ENCODE measurements at places on chromosomes 16 and 17.

DNA sequence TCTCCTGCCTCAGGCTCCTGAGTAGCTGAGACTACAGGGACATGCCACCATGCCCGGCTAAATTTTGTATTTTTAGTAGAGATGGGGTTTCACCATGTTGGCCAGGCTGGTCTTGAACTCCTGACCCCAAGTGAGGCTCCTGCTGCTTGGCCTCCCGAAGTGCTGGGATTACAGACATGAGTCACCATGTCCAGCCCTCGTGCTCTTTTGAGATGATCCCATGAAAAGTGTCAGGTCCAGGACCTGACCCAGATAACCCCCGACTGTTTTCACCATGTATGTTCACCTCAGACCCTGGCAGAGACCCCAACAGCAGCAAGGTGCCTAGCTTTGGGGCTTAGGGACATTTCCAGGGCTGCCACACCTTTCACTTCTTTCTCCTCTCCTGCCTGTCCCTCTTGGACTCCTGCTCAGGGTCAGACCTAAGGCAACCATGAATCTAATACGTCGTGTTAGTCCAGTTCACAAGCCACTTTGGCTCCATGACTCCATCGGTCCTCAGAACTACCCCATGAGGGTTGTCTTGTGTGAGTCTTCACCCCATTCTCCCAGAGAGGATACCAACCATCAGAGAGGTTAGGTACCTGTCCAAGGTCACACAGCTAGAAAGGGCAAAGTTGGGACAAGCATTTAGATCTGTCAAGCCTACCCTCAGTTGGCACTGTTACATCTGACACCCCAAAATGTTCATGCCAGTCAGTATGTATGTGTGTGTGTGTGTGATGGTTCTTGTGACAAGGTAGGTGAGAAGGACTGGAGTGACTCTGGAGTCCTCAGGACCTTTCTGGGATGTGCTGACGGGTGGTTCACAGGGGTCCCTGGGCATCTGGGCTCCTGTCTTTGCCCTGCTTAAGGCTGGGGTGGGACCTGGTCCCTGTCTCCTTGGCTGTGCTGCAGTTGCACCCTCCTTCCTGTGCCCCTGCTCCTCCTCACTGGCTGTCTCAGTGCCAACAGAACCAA, 23.1 kb upstream of the MAP3K14 start:
- DNase-seq, result no peak

GRCh38 chr16:9602189-9602588, 510.7 kb downstream of the HAPSTR1 start:
- DNase-seq, result no peak

DNA sequence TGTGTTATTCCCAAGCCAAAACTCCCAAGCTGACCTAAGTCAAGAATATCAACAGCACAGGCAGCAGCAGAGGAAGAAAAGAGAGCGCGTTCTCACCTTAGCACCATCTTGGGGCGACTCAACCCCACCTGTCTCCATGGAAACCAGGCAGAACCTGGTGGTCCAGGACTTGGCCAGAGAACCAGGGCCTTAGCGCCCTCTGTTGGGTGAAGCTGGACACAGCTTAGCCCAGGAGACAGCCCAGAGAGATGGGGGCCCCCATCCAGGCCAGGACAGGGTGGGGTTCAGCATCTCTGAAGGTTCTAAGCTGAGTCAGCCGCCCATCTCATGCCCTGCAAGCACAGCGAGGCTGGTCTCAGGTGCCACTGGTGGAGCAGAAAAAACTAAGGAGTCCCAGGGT, 60.1 kb upstream of the TMEM132E start:
- DNase-seq, result no peak

DNA sequence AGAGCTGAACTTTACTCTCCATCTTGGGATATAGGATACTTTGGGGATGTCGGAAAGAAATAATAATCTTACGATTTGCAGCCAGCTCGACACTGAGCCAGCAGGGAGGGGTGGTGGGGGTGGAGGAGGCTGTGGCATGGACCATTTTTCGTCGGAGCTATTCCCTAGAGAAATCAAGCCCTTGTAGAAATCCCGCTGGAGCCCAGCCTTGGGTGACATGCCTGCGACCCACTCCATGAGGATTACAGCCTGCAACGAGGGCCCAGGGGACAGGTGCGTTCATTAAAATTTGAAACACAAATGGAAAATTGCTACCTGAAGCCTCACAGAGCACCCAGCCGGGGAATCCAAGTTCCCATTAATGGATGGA, 82.8 kb upstream of the GSE1 start:
- DNase-seq, result no peak

GRCh38 chr17:35312790-35313711, 60.4 kb downstream of the SLFN11 start:
- DNase-seq, result peak; percentile 32

DNA sequence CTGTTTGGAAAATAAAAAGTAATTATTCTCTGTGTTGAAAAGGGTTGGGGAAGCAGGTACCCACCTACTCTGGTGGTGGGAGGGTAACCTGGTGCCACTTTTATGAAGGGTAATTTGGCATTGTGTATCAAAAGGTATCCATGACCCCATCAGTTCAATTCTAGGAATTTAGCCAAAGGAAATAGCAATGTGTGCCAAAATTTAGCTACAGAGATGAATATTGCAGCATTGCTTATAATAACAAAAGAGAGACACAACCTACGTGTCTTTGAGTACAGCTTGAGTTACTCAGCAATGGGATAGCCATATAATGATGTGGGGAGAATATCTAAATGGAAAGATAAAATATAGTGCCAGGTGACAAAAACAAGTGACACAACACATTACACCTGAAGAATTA, 170.7 kb downstream of the NTN1 start:
- no peak for DNase-seq

All from NCI-H510A treated with DMSO at 0.1 percent for 48 hours (cell line).